Stomach (tissue), 19 donors: ENCODE measurements at places on chromosomes 5 and 9. TPM values are rescaled to one million over a fixed set of nuclear protein-coding genes. Genes with fewer than 3 reads are reported as not detected.
A peak's percentile ranks its signal among the peaks of the same experiment; 100 is the strongest.

The FRMD3 gene
- 18.0 TPM for total RNA-seq

The DNAH5 gene
- total RNA-seq: 12.5 TPM

The CCDC69 gene
- 18.0 TPM for total RNA-seq

DNA sequence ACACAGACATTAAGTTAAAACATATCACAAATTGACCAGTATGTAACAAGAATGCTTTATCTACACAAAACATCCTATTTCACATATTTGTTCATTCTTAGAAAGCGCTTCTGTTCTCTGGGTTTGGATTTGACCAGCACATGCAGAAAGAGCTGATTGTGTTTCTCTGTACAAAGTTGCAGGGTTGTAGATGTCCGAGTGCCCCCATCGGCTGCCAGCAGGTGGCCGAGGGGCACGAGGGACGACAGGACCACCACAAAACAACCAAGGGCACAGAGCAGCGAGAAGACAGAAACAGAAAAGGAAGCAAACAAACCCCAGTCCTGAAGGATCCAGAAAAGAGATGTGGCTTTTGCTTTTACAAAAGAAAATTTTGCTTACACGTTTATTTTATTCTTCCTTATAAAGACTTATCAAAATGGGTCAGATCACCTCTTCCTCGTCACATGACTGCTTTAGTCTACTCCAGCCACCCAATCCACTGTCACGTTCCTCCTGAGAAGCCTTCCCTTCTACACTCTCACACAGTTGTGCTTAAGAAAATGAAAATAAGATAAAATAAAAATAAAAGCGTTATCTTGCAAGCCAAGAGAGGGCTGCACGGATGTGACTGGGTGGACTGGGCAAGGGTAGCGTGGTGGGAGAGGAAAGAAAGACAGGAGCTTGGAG lies 9.5 kb downstream of the OTP start:
- no peak for DNase-seq

DNA sequence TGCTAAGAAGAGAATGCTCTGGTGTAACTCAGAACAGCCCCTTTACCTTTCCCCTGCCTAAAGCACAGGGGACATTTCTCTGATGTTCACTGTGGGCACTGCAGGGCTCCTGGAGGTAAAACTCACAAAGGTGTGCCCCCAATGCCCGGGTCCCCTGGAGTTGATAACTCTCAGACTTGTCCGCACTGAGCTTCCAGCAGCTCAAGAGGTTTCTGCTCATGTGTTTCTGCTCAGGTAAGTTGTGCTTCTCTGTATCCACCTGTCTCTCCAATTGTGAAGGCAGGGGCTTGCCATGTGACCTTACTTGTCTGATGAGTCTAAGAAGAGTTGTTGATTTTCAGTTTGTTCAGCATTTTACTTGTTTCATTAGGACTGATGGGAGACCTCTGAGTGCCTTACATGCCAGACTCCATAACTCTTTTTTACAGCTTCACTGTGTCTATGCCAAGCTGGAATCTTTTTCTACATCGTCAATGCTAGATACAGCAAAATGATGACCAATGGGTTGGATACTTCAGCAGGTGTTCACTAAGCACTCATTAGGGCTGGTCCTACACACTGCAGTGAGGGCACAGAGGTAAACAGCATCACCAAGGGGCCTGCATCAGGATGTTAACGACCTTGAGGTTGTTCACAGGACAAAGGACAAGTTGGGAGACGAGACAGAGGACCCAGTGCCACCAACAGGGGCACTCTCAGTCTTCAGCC lies 56.4 kb downstream of the MRPL36 start:
- DNase-seq: no peak

GRCh38 chr5:32777733-32778132 lies 66.6 kb downstream of the NPR3 start:
- no peak for DNase-seq

GRCh38 chr9:88322906-88323566 lies 65.2 kb upstream of the SPIN1 start:
- no peak for DNase-seq

- DNase-seq: no peak
Measured at GRCh38 chr9:130601100-130601499, 21.7 kb downstream of the FUBP3 start.

DNA sequence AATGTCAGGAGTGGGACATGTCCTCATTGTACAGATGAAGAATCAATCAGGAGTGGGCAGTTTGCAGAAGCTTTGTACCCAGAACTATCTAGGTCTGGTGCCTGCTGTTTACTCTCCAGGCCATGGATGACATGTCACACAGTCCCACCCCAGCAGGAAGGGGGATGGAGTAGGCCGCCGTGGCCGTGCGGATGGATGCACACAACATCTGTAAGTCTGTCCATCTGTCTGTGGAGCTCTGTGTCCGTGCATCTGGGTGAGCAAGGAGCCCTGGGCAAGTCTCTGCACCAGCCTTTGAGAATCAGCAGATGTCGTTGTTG lies 311.5 kb upstream of the IRX4 start:
- no peak for DNase-seq

- no peak for DNase-seq
Measured at GRCh38 chr9:133273819-133274218, 1.2 kb downstream of the ABO start.

GRCh38 chr9:129635099-129636065 lies 6.6 kb downstream of the ASB6 start:
- no peak for DNase-seq

- DNase-seq: peak; percentile 67
Measured at GRCh38 chr9:114906922-114907571, 23.3 kb downstream of the TNFSF8 start.

- no peak for DNase-seq
Measured at GRCh38 chr9:122100756-122101155, 7.6 kb upstream of the TTLL11 start.
